ENCODE measurements at places on chromosomes 1 and 21.
A peak's percentile ranks its signal among the peaks of the same experiment; 100 is the strongest.

- DNase-seq, result no peak
Observed at GRCh38 chr1:81569761-81570160, 231.0 kb upstream of the ADGRL2 start.

GRCh38 chr1:58815686-58816071 is 31.8 kb upstream of the JUN start:
- DNase-seq, result no peak

DNA sequence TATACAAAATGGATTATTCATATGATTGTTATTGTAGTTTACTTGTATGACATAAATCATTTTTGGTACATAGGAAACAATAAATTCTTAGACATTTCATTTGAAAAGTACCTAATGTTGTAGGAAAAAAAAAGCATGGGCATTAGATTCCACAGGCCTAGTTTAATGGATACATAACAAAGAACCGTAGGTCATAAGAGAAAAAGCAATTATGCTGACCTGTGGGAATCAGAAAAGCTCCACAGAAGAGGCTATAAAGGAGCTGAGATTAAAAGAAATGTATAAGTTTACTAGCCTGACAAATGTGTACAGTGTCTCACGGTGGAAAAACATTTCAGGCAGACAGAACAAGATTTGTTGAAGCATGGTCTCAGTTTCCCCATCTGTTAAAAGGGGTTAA is 3.7 kb downstream of the DEPDC1 start:
- DNase-seq, result no peak

GRCh38 chr1:150365941-150366340 is 2.0 kb downstream of the RPRD2 start:
- no peak for DNase-seq

DNA sequence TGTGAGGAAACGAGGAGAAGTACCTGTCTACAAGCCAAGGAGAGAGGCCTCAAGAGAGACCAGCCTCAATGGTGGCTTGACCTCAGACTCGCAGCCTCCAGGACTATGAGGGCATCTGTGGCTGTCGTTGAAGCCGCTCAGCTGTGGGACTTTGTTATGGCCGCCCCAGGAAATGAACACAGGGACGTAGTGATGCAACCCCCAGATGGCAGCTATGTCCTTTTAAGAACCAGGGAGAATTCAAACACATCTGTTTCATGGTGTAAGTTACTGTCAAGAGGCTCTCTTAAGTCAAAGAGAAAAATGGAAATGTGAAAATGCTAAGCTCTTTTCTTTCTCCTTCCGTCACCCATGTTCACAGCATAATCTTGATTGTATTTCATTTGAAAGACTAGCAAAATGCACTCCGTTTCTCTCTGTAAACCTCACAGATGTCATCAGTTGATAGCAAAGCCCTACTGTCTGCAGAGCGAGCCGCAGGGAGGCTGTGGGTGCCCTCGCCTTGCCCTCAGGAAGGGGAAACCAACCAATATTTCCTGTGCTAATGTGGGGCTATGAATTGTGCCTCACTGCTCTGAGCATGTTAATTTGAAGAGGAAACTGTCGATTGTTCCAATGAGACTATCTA is 21.3 kb downstream of the UBASH3A start:
- peak; percentile 79 for DNase-seq

DNA sequence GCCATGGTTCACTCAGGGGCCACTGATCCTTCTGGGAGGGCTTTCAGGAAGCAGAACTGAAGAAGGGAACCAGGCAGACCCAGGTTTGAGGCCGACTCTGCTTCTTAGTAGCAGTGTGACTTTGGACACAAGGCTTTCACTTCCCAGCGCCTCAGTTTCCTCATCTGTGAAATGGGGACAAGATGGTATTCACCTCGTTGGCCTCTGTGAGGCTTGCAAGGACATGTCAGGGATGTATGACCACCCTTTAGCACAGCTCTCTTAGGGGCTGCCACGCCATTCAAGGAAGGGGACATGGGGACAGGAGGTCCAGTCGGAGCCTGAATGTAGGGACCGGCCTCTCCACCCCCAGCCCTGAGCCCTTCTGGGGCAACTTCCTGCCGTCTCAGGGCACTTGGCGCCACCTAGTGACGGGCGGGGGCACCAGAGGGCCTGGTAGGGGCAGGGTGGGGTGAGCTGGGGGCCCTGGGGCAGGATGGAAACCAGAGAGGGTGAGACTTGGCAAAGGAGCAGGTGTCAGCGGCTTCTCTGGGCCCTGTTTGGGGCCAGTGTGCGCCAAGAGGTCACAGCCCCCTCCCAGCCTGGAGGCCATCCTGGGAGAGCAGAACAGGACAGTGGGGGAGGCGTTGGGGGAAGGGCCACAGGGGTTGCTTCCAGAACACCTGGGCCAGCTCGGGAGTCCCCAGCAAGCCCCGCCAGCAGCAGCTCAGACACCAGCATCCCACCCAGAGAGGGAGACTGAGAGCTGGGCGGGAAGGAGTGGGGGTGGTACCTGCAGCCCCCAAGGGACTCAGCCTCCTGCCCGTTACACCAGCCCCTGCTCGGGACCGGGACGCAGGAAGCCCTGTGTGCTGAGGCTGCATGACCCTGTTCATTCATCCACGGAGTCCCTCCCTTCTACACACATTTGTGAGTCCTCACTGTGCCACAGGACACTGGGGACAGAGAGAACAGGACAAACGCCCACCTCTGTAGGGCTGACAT is 102.5 kb upstream of the TARDBP start:
- peak; percentile 81 for DNase-seq

- no peak for DNase-seq
Observed at GRCh38 chr21:33572350-33572749, 16.1 kb downstream of the DONSON start.

DNA sequence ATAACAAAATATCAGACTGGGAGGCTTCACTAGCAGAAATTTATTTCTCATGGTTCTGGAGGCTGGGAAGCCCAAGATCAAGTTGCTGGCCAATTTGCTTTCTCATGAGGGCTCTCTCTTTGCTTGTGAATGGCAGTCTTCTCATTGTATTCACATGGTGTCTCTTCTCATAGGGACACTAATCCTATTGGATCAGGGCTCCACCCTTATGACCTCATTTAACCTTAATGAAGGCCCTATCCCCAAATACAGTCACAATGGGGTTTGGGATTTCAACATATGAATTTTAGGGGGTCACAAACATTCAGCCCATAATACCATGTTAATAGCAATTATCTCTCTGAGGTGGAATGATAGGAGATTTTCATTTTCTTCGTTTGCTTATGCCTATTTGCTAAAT is 25.3 kb downstream of the TCEA3 start:
- no peak for DNase-seq

- DNase-seq, result no peak
Observed at GRCh38 chr1:15703562-15703961, 19.4 kb downstream of the PLEKHM2 start.

- no peak for DNase-seq
Observed at GRCh38 chr1:243745356-243745755, 104.7 kb downstream of the AKT3 start.

DNA sequence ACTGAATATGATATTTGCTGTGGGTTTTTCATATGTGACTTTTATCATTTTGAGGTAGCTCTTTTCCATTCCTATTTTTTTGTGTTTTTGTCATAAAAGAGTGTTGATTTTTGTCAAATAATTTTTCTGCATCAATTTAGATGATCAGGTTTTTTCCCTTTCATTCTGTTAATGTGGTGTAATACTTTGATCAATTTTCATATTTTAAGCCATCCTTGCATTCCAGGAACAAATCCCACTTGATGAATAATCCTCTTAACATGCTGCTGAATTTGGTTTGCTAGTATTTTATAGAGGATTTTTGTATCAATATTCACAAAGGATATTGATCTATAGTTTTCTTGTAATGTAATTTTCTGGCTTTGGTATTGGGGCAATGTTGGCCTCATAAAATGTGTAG is 25.5 kb upstream of the C1orf53 start:
- DNase-seq, result no peak

- no peak for DNase-seq
Observed at GRCh38 chr1:53470155-53470554, 11.0 kb downstream of the DMRTB1 start.

- DNase-seq, result no peak
Observed at GRCh38 chr21:40166291-40166843, 299.1 kb downstream of the PCP4 start.

DNA sequence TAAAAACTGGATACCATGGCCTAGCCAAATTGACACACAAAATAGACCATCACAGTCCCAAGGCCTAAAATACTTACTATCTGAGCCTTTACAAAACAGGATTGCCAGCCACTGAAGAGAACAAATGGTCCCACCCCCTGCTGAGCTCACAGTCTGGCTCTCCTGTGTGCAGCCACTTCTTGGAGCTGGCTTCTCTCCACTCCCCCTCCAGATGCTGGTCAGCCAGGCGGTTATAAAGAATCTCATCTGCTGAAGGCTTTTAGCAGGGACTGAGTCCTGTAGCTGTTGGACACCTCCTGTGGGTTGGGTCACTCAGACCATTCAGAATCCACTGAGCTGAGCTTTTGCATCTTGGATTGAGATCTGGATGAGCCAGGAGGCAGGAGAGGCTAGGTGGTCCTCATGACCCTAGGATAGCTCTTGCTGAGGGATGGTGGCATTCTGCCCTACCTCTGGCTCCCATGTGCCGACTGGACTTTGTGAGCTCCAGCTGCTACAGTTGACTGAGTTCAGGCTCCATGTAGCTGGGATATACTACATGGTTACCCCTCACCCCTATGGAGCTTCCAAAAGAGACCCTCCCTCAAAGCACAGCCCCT is 16.1 kb downstream of the OXCT2 start:
- DNase-seq, result no peak

- DNase-seq, result no peak
Observed at GRCh38 chr1:114386129-114387009, 124.6 kb downstream of the TRIM33 start.

DNA sequence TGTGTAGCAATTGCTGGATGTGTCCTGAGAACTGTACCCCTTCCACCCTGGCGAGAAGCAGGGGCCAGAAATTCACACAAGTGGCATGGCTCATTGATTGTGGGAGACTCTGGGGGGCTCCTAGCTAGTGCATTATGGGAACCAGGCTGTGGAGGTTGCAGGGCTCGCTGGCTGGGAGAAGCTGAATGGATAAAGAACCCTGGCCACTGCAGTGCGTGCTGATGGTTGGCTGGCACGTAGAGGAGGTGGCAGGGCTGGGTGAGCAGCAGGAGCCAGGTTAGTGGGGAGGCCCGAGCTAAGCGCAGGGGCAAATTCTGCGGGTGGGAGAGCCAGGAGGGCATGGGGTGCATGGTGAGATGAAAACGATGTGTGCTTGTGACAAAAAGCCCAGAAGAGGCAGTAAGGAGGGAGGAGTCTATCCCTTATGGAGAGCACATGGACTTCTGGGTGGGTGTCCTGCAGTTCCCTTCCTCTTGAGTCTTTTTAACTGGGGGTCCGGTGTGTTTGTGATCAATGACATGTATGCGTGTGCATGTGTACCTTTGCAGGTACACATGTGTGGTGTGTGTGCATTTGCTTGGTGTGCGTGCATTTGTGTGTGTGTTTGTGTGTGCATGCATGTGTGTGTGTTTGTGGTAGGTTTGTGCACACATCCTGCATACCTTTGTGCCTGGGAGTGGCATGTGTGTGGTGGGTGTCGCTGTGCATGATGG is 3.6 kb downstream of the GUK1 start:
- no peak for DNase-seq

DNA sequence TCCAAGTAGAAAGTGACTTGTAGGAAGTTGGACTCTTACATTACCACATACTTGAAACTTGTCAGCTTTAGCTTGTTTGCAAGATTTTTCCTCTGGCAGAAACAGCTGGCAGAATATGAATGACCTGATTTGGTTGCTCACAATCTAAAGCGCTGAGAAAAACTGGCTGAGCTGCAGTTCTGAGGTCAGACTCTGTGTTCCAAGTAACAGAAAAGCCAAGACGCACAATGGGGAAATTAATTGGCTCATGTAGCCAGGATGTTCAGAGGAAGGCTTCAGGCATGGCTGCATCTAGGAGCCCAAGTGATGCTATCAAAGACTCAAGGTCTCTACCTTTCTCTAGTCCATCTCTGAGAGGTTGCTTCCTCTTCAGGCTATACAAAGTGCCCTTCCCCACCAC is 27.0 kb downstream of the ALPL start:
- DNase-seq, result no peak

DNA sequence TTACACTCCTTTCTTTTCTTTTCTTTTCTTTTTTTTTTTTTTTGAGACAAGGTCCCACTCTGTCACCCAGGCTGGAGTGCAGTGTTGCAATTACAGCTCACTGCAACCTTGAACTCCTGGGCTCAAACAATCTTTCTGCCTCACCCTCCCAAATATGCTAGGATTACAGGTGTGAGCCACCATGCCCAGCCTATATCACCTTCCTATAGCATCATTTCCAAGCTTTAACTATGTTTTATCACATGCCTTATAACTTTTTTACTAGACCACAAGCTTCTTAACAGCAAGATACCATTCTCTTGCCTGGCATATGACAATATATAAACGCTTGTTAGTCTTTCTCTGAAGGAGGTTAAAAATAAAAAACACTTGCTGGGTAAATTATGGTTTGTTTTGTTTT is 55.3 kb upstream of the MUTYH start:
- DNase-seq, result no peak

- no peak for DNase-seq
Observed at GRCh38 chr1:94986783-94987182, 59.9 kb upstream of the CNN3 start.

DNA sequence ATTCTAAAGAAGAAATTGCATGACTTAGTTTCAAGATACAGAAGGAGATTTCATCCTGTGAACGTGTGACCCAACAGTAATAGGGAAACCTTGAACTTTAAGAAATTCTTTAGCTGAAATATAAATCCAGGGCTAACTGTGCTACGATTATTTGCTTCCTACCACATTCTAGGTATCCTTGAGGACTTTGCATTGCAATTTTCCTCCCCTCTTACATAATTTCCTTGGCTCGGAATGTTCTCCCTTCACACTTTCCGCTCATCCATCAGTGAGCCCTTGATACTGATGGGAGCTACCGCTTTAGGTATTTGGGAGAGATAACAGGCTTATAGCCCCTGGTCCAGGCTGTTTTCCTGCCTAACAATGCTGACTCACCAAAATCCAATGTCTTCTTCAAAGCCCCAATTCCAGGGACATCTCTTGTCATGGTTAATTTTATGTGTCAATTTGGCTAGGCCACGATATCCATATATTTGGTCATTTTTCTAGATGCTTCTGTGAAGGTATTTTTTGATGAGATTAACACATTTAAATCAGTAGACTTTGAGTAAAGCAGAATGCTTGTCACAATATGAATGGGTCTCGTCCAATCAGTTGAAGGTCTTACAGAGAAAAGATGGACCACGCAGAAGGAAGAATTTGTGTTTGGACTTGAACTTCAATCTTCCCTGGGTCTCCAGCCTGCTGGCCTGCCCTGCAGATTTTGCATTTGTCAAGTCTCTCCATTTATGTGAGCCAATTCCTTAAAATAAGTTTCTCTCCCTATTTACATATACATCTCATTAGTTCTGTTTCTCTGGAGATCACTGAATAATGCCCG is 121.2 kb downstream of the PTPN14 start:
- DNase-seq, result no peak

DNA sequence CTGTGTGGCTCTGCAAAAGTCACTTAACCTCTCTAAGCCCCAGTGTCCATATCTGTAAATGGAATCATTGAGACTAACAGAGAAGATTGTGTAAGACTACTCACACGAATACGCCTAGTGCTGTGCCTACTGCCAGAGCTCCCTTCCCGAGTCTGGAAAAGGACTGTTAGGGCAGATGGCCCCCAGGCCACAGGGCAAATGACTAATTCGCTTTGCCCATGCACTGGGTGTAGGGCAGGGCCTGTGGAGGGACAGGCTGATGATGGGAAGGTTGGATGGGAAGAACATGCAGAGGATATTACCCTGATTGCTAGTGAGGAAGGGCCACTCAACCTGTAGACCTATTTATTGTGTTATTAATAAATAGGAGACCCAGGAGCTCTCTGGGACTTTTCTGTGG is 4.2 kb upstream of the GPR61 start:
- DNase-seq, result no peak

- DNase-seq, result no peak
Observed at GRCh38 chr1:181173761-181174447, 85.4 kb downstream of the IER5 start.
